ENCODE measurements at places on chromosomes 12 and 14.

- no peak for DNase-seq
Observed at GRCh38 chr14:79856381-79856780, 354.9 kb downstream of the DIO2 start.

DNA sequence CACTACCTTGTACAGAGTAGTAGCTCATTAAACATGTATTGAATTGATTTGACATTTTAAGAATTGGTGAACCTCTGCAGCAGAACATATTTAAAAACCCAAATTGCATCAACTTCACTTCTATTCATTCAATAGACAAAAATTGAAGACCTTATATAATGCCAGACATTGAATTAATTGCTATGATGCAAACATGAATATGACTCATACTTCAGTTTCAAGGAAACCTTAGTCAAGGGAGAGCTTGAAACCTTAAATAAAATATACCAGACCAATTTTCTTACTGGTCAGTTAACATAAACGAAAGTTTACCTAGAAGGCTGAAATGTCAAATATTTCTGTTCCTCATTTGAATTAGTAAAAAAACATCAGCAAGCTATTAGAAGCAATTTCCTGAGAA is 5.0 kb upstream of the MGAT4C start:
- no peak for DNase-seq

GRCh38 chr14:32770422-32770821 is 168.3 kb upstream of the NPAS3 start:
- DNase-seq: no peak

DNA sequence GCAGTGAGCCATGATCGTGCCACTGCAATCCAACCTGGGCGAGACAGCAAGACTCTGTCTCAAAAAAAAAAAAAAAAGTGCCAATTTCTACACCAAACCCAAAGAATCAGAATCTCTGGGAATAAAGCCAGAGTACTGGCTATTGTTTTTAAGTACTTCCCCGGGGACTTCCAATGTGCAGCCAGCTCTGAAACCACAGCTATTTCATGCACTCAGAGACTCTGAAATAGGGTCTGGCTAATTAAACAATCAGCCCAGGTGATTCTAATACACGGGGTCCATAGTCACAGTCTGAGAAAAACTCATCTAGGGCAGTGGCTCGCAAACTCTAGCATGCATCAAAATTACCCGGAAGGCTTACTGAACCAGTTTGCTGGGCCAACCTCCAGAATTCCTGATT is 56.3 kb downstream of the SIX6 start:
- DNase-seq: no peak

- no peak for DNase-seq
Observed at GRCh38 chr14:29062976-29063375, 296.4 kb downstream of the FOXG1 start.

DNA sequence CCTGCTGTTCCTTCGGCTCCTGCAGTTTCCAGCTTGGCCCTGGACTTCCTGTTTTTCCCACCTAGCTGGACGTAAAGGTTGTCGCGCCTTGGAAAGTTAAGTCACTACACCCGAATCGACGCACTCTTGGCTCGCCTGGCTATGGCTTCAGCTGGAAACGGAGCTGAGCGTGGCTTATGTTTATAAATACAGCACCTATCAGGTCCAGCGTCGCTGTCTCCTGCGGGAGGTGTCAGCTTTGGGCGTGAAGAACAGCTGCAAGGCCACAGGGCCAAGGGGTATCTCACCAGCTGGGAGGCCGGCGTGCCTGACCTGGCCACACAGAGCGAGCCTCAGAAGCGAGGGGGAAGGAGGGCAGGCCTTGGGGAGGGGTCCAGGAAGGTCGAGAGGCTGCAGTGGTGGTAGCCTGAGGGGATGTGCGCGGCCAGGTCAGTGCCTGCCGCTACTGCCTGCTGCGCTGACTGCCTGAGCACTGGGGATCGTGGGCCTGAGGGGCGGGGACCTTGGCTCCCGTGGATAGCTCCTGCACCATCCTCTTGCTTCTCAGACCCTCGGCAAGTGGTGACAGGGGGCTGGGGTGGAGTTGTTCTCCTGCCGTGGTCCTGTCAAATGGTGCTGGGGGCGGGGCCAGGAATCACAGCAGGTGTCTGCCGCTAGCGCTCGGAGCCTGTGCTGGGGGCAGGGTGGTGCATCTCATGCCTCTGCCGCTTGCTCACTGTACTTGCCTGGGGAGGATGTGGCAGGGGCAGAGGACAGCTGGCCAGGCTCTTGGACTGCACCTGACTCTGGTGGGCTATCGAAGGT is 12.5 kb downstream of the PACS2 start:
- no peak for DNase-seq

GRCh38 chr14:95326987-95327386 is 7.3 kb upstream of the CLMN start:
- no peak for DNase-seq

DNA sequence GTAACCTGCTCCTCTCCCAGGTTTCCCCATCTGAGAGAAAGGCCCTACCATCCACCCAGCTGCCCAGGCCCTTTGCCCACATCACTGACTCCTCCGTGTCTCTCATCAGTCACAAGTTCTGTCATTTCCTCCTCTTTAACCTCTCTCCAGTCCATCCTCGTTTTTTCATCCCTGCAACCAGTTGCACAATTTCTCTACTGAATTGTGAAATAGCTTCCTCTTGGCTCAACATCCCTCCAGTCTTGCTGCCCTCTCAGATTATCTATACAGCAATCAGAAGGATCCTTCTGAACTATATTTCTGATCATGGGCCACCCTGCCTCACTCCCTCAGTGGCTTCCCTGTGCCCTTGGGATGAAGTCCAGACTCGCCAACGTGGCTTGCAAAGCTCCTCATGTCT is 6.8 kb downstream of the FAM161B start:
- no peak for DNase-seq

DNA sequence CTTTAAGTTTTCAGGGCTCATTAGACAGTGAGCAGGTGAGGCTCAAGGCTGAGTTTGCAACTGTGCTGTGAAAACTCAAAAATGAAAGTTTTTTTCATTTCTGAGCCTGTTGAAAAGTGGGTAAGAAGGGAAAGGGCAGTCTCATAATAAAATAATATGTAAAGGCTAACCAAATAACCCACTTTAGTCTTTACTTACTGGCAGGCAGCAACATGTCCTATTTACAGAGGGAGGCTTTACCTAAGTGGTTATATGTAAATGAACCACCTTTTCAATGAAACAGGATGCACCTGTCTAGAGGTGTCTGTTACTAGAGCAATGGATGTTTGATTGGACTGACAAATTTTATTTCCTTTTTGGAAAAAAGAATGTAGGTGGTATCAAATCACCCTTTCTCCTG is 158.0 kb downstream of the ETV6 start:
- no peak for DNase-seq

- DNase-seq: no peak
Observed at GRCh38 chr12:124463341-124463921, 104.0 kb downstream of the NCOR2 start.

DNA sequence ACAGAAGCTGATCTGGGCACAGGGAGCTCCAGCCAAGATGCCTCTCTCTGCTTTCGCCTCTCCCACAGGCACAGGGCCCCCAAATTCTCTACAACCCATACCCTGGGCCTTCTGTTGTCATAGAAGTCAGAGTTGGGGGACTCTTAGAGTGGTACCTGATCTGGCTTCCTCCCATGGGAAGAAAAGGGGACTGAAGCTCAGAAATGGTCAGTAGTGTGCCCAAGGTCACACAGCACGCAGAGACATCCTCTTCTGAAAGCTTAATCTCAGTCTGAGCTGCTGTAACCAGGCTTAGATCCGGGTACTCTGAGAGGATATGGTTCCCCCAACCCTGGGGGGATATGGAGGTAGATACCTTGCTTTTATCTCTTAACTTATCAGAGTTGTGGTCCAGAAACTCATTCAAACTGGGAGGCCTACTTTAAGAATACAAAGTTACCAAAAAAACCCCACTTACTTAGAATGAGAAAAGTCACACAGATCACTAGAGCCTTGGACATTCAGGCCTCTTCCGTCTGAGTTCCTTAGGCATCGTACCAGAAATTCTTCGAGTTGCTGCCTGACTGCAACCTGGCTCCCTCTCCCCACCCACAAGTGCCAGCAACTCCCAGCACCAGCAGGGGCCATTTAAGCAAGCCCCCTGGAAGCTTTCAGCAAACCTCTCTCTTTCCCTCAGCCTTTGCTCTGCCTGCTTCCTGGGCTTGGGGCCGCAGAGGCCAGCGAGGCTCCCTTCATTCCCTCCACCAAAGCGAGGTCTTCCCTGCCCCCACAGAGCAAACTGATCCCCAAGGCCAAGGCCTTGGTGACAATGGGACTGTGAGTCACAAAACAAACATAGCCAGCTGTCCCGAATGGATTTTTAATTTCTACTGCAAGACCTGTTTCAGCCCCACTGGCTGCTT is 13.9 kb downstream of the KRT7 start:
- DNase-seq: no peak

DNA sequence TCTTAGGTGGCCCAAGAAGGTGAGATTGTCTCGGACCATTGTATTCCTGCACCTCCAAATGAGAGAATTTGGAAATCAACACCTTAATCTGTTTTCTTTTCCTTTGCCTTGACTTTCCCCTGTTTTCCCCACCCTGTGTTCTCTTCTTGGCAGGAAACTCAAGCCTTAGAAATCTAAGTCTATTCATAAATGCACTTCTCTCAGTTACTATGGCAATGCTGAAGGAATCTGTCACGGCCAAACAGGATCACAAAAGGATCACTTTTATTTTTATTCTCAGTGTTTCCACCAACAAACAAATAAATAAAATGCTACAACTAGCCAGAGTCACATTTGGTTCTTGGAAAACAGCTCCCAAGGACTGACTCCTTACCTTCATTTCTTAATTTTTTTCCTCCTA is 270.5 kb downstream of the BCAT1 start:
- no peak for DNase-seq

DNA sequence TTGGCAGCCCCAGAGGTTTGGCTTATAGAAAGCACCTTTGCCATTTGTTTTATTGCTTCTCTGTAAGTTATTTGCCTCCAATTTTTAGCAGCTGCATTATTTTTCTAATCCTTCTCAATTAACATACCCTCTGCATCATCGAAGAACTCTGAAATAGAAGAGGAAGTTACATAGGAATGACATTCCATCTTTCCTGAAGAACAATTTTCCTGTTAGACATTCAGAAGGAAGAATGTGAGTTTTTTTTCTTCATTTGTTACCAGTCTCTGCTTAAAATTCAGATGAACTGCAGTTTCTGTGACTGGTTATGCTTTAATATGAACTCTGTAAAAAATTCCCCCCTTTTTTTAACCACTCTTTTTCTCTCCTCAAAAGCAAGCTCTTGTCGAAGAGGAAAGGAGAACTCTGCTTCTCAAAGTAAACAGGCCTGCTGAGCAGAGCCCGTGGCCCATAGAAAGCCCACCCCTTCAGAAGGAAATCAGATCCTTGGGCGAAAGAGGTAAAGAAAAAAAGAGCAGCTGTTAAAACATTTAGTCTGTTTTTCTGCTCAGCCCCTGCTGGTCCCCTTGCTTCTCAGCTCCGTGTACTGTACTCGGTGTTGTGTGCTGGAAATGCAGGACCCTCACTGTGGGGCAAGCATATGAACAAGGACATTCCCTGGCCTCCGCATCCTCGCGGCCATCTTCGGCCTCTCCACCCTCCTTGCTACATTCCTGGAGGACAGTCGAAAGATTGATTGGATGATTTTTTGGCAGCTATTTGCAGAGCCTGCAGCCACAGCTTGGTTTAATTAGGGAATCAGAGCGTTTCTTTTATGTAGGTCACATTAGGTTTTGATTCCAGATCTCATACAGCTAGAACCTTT is 164.4 kb upstream of the LRIG3 start:
- DNase-seq: no peak

- no peak for DNase-seq
Observed at GRCh38 chr12:32115404-32116104, 8.9 kb downstream of the BICD1 start.

GRCh38 chr12:97006585-97006984 is 99.5 kb downstream of the NEDD1 start:
- DNase-seq: no peak

DNA sequence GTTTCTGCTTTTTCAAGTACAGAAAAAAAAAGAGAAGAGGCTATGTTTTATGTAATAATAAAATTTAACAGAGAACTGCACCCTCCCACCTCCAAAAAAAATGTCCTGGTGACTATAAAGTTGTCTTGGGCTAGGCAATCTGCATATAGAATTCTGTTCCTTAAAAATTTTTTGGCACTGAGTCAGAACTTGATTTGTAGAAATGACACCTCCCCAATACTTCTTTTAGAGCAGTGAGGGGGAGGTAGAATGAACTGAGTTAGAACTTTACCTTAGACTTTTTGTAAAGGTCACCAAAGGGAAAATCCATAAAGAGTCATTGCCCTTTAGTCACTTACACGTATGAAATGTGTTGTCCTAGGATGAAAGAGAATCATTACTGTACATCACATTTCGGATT is 80.0 kb downstream of the BTG1 start:
- DNase-seq: no peak

GRCh38 chr14:50030036-50030435 is 86.3 kb downstream of the VCPKMT start:
- DNase-seq: no peak

Data from activated T-helper 1 cell treated with anti-CD3 and anti-CD28 coated beads, Interleukin-2, amount 50 U/mL, for 16 hours (primary cell).